Tibial artery (tissue), 4 donors: ENCODE measurements at places on chromosomes 5 and 9.
A peak's percentile ranks its signal among the peaks of the same experiment; 100 is the strongest.

DNA sequence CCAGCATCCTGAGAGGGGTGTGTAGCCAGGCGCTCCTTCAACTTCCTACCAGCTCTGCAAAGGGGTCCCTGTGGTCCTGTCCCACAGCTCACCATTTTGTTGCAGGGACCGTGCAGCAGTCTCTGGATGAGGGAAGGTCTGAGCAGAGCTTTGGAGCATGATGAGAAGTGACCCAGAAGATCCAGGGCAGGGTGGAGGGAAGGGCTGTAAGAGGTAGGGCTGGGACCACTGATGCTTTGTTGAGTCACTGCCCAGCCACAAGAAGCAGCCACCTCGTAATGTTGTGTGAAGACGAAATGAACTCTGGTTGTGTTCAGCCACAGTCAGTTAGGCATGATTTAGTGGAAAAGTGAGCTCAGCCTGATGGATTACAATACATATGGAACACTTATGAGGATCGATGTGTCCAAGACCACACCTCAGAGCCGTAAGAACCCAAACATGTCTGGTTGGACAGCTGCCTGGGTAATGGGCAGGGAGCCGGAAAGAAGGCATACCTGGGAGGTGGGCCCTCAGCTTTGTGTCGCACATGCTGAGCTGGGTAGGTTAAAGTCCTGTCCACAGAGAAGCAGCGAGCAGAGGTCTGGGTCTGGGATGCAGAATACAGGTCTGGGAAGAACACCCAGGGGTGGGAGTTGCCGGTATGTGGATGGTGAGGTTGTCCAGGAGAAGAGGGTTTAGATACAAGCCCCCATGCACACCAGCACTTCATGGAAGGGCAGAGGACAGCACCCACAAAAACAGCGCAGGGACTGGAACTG is 250.1 kb downstream of the GADD45G start:
- no peaks in the 10 kb centered on the region for H3K4me1 ChIP-seq
- DNase-seq: no peak
- H3K27me3 ChIP-seq: no peaks in the 10 kb centered on the region
- no peak overlapping the region for H3K4me3 ChIP-seq

DNA sequence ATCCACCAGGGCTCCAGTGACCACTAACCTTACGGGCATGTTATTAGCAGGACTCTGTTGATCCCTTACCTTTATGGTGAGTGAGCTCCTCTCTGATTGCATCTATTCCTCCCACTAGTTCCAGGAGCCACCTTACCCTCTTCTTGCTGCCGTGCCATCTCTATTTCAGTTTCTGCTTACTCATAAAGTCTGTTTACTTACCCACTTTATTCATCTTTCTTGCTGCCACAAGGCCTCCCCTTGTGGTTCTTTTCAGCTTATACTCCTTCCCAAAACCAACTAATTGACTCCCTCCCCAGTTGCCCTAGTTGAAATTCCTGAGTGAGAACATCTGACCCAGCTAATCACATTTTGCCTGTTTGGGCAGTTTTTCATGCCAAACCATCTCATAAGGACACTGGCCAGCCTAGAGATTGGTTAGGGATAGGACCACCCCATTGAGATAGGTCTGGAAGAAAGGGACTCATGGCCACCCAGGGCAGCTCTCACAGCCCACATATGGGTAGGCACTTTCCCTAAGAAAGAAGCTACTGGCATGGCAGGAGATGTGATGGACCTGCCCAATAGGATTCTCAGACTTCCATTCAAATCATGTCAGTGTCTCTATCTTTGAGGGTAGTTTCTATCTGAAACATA is 412.7 kb downstream of the EFNA5 start:
- H3K4me1 ChIP-seq: peaks cover 3% of the 10 kb centered on the region
- H3K36me3 ChIP-seq: no peaks in the 10 kb centered on the region
- no peaks in the 10 kb centered on the region for H3K27me3 ChIP-seq
- no peak overlapping the region for H3K27ac ChIP-seq

GRCh38 chr9:33250458-33250995 is 10.6 kb downstream of the SPINK4 start:
- no peaks in the 10 kb centered on the region for H3K4me1 ChIP-seq
- no peak for DNase-seq
- no peak overlapping the region for H3K4me3 ChIP-seq
- H3K36me3 ChIP-seq: peaks cover 22% of the 10 kb centered on the region
- H3K27ac ChIP-seq: no peak overlapping the region

- no peak for DNase-seq
- no peaks in the 10 kb centered on the region for H3K27me3 ChIP-seq
- H3K4me1 ChIP-seq: no peaks in the 10 kb centered on the region
- H3K36me3 ChIP-seq: no peaks in the 10 kb centered on the region
- no peak overlapping the region for H3K27ac ChIP-seq
- no peak overlapping the region for H3K4me3 ChIP-seq
Observed at GRCh38 chr9:26369093-26369492, 523.5 kb downstream of the CAAP1 start.

DNA sequence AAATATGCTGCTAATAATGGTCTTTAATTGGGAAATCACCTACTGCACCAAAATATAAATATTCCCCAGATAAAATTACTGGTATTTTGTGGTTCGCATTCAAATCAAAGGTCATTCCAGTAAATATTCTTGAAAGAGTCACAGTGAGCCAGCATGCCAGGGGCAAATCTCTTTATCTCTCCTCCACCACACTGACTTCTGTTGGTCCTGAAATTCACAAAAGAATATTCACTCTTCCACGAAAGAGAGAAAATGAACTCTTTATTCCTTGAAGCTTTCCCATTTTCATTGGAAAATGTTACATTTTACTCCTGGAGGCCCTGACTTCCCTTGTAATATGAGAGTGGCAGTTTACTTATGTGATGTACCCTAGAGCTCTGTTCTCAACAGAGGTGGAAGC is 39.7 kb downstream of the ZNF366 start:
- H3K27ac ChIP-seq: peak overlapping the region; percentile 52
- peaks cover 19% of the 10 kb centered on the region for H3K4me1 ChIP-seq
- no peak for DNase-seq
- H3K36me3 ChIP-seq: no peaks in the 10 kb centered on the region
- no peaks in the 10 kb centered on the region for H3K27me3 ChIP-seq
- H3K4me3 ChIP-seq: no peak overlapping the region

GRCh38 chr9:89638893-89639292 is 34.1 kb downstream of the GADD45G start:
- peak overlapping the region; percentile 31 for H3K4me3 ChIP-seq
- H3K36me3 ChIP-seq: no peaks in the 10 kb centered on the region

DNA sequence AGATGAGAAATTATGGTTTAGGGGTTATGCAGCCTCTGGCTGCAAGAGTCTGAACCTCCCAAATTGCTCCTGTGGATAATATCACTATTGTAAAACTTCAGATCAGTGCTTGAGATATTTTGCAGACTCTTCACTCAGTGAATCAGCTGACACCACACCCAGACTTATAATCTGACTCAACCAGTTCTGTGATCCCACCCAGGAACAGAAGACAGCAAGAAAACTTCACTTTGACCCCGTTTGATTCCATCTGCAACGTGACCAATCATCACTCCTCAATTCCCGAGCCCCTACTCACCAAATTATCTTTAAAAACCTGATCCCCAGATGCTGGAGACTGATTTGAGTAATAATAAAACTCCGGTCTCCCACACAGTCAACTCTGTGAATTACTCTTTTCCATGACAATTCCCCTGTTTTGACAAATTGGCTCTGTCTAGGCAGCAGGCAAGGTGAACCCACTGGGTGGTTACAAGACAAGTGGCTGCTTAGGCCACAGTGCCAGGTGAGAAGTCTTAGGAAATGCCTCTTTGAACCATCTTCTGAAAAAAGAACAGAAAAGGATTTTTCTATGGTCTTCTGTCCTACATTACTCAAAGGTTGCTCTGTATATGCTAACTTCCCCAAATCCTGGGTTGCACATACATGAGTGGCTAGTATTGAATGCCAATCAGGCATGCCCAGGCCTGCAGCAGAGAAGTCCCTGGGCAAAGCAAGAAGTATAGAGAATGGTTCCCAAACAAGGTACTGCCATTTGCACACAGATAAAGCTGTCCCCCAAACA is 588.0 kb downstream of the PRELID2 start:
- no peaks in the 10 kb centered on the region for H3K27me3 ChIP-seq
- H3K27ac ChIP-seq: no peak overlapping the region
- no peak overlapping the region for H3K4me3 ChIP-seq
- DNase-seq: no peak
- H3K36me3 ChIP-seq: no peaks in the 10 kb centered on the region

DNA sequence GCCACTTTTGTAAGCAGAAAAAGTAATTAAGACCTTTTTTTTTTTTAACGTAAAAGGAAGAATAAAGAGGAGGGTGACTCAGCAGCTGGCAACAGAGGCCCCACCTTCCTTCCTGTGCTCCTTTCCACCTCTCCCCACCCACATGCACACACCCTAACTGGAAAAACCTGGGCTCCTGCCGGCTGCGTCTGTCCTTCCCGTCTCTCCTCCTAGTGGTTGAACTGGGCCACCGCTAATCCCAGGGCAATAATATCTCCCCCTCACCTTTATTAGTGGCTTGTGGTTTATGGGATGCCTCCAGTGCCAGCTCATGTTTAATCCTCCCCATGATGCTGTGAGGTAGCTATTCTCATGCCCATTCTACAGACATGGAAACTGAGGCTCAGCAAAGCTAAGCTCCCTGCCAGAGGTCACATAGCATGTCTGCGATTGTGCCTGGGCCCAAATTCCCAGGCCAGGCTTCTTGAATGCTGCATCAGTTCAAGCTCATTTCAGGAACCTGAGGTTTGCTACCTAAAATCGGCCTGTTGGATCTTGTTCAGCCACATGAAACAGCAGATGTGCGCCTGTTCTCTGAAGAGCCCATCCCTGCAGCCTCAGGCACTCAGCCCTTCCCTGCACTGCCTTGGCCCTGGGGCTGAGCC is 60.9 kb upstream of the IL17B start:
- no peak overlapping the region for H3K4me3 ChIP-seq
- DNase-seq: no peak
- H3K27ac ChIP-seq: no peak overlapping the region
- no peaks in the 10 kb centered on the region for H3K27me3 ChIP-seq
- H3K36me3 ChIP-seq: no peaks in the 10 kb centered on the region

GRCh38 chr5:180839935-180840334 is 21.1 kb downstream of the ZFP62 start:
- H3K4me3 ChIP-seq: no peak overlapping the region
- peaks cover 10% of the 10 kb centered on the region for H3K36me3 ChIP-seq
- no peak for DNase-seq
- no peak overlapping the region for H3K27ac ChIP-seq
- no peaks in the 10 kb centered on the region for H3K27me3 ChIP-seq

GRCh38 chr5:121053055-121053985 is 589.2 kb downstream of the PRR16 start:
- no peak overlapping the region for H3K4me3 ChIP-seq
- H3K27me3 ChIP-seq: no peaks in the 10 kb centered on the region
- DNase-seq: no peak
- no peaks in the 10 kb centered on the region for H3K4me1 ChIP-seq
- no peaks in the 10 kb centered on the region for H3K36me3 ChIP-seq

- DNase-seq: no peak
- H3K4me1 ChIP-seq: no peaks in the 10 kb centered on the region
- no peak overlapping the region for H3K27ac ChIP-seq
- H3K27me3 ChIP-seq: no peaks in the 10 kb centered on the region
- H3K4me3 ChIP-seq: no peak overlapping the region
- H3K36me3 ChIP-seq: no peaks in the 10 kb centered on the region
Observed at GRCh38 chr5:149863830-149864229, 80.8 kb downstream of the PDE6A start.

GRCh38 chr9:109908459-109909390 is 128.7 kb downstream of the PALM2AKAP2 start:
- H3K4me3 ChIP-seq: no peak overlapping the region
- no peak overlapping the region for H3K27ac ChIP-seq
- no peaks in the 10 kb centered on the region for H3K36me3 ChIP-seq
- no peaks in the 10 kb centered on the region for H3K27me3 ChIP-seq
- peaks cover 11% of the 10 kb centered on the region for H3K4me1 ChIP-seq
- no peak for DNase-seq

DNA sequence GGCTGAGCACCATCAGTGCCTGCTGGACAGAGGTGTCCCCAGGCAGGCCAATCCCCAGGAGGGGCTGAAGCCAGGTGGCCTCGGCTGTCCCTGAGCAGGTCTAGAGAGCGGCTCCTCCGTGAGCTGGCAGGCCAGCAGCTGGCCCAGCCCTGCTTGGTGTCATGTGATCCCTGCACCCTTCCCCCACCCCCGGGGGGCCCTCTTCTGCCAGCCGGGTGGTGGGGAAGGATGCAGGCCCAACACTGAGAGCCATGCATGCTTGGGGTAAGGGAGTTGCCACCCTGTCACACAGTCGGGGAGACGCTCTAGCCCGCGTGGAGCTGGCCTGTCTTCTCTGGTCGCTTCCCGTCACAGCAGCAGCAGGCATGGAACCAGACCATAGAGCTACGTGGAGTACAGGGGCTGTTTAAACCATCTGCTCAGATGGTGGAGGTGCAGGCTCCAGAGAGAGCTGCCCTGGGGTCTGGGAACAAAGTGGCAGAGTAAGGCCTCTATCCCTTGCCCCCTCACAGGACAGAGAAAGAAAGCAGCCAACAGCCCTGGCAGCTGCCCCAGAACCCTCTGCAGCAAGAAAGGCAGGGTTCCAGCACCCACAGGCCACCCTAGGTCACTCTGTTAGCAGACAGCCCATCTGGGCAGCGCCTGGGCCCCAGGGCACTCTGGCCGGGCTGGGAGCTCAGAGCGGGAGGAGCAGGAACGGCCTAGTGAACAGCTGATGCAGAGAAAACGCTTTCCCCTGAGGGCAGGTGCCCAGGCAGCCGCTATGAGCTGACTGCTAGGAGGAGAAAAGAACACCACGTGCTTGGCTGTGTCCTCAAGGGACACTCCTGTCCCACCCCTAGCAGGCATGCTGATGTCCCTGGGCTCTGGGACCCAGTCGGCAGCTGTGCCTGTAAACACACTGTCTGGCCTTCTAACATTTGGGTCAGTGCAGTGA is 6.8 kb downstream of the RALGDS start:
- H3K27ac ChIP-seq: peak overlapping the region; percentile 59
- peaks cover 23% of the 10 kb centered on the region for H3K36me3 ChIP-seq
- no peaks in the 10 kb centered on the region for H3K4me1 ChIP-seq
- H3K27me3 ChIP-seq: no peaks in the 10 kb centered on the region
- no peak overlapping the region for H3K4me3 ChIP-seq
- peak; percentile 73 for DNase-seq

DNA sequence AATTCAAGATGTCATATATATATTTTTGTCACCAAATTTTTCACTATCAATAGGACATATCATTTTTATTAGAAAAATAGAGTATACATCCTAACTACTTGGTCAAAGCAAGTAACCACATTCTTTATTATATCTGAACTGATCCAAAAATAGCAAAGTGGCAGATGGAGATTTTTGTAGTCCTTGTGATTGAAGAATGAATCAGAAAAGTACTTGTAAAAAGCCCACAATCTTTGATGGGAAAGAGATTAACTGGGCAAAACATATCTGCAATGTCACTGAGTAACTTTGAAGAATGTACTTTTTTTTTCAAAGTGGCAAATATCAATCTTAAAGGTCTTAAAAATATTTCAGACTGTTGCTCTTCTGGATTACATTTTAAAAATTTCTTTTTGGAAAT is 1040.6 kb upstream of the SEMA6A start:
- H3K4me1 ChIP-seq: no peaks in the 10 kb centered on the region
- no peak overlapping the region for H3K27ac ChIP-seq
- H3K4me3 ChIP-seq: no peak overlapping the region
- DNase-seq: no peak

GRCh38 chr9:126413391-126414068 is 86.9 kb downstream of the MVB12B start:
- H3K27me3 ChIP-seq: no peaks in the 10 kb centered on the region
- peaks cover 14% of the 10 kb centered on the region for H3K36me3 ChIP-seq
- H3K27ac ChIP-seq: no peak overlapping the region
- H3K4me3 ChIP-seq: no peak overlapping the region

- no peaks in the 10 kb centered on the region for H3K36me3 ChIP-seq
- no peak for DNase-seq
- H3K27me3 ChIP-seq: no peaks in the 10 kb centered on the region
- no peak overlapping the region for H3K4me3 ChIP-seq
Observed at GRCh38 chr5:8813180-8813579, 732.7 kb downstream of the SEMA5A start.
